GM12865 (cell line): ENCODE measurements at places on chromosomes 6 and 20.

- no peak for DNase-seq
Observed at GRCh38 chr6:63975699-63976098, 340.1 kb downstream of the PHF3 start.

DNA sequence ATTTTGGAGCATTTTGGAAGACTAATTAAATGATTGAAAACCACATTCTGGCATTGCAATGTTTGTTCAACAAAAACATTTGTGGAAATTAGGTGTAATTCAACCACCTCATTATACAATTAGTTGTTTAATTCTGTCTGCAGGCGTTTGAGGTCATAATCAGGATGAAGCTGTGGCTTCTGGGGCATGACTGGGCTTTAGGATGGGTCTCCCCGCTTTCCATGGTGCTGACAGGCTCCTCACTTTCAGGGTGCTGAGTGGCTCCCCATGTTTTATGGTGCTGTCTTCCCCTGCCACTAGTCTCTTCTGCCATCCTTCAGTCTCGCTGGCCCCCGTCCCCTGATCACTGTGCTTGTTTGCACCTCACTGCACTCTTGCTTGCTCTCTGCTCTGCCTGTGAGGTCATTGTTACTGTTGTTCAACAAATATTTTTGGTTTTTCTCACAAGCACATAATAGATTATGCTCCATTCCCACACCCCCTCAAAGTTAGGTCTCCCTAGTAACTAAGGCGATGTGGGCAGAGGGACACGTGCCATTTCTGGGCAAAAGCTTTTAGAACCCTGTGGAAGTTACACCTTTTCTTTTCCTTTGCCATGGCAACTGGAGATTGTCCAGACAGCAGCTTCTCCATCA, 25.4 kb upstream of the ZNF831 start:
- DNase-seq: no peak

DNA sequence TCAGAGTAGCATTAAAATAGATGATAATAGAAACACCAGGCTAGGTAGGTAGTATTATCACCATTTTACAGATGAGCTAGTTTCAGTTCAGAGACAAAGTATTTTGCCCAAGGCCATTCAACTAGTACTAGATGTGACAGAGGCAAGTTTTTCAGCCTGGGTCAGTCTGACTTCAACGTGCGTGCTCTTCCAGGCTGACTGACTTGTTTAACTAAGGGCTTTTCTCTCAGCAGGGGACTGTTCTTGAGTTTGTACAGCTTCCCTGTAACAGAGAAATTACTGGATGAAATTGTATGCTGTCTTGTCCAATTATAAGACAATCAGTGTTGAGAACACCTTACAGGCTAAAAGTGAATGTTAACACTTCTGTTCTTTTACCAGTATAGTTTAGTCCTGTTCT, 333.5 kb upstream of the MAN1A1 start:
- DNase-seq: no peak

GRCh38 chr6:168232062-168232461, 87.5 kb downstream of the DACT2 start:
- no peak for DNase-seq

DNA sequence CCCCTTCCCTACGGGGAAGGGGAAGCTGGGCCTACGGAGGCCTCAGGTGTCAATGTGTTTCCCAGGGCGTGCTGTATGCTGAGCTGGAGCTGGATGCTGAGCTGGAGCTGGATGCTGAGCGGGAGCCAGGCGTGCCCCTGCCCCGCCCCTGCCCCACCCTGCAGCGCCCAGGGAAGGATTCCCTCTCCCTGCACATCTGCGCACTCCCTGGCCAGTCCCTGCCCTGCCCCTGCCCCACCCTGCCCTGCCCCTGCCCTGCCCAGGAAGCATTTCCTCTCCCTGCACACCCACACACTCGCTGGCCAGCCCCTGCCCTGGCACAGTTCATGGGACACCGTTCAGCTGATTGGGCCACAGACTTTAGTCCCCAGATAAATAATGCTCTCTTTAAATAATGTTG, 196.8 kb downstream of the SMOC2 start:
- DNase-seq: no peak

GRCh38 chr20:11808841-11809240, 108.9 kb upstream of the BTBD3 start:
- DNase-seq: no peak

DNA sequence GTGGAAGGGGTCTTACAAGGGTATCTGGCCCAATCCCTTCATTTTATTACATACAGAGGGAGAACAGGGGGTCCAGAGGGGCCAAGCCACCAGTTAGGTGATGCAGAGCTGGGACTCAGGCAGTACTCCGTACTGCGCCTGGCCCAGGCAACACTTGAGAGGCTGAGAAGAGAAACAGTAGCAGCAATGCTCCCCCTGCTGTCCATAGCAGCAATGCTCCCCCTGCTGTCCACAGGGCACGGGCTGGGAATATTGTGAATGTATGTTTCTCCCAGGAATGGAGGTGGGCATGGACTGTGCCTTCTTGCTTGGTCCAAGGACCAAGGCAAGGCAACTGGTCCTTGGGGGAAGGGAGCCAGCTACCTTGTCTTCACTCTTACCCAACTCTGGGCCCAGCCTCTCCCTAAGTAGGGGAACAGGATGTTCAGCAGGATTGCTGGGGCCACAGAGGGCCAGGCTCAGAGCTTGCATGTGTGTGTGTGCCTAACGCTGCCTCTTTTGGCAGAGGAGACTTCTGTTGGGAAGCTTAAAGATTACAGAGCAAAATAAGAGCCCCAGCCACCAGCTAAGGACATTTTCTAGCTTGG, 14.8 kb upstream of the FAM83C start:
- peak; percentile 27 for DNase-seq

- no peak for DNase-seq
Observed at GRCh38 chr6:99145738-99146137, 198.0 kb upstream of the FBXL4 start.

DNA sequence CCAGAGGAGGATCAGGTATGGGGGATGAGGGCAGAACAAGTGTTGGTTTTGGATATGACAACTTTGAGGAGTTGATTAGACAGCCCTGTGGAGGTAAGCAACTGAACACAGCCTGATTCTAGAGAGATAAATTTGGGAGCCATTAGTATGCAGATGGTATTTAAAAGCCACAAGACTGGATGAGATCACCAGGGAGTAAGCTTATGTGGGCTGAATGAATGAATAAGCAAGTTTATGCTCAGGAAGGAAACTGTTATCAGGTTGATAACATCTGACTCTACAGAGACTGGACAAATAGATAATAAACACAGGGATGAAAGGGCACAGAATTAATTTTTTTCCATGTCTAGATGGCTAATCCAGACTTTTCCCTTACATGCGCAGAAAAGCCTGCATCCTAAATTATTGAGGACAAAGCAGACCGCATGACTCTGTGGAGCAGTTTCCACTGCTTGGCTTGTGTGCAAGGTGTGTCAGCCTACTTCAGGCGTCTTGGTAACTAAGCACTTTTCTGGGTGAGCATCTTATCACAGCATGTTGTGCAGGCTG, 150.6 kb downstream of the GJA10 start:
- no peak for DNase-seq
